ENCODE measurements at places on chromosomes 6 and 20.
A peak's percentile ranks its signal among the peaks of the same experiment; 100 is the strongest.

- DNase-seq = no peak
Observed at GRCh38 chr20:63183422-63184146, 32.3 kb downstream of the YTHDF1 start.

DNA sequence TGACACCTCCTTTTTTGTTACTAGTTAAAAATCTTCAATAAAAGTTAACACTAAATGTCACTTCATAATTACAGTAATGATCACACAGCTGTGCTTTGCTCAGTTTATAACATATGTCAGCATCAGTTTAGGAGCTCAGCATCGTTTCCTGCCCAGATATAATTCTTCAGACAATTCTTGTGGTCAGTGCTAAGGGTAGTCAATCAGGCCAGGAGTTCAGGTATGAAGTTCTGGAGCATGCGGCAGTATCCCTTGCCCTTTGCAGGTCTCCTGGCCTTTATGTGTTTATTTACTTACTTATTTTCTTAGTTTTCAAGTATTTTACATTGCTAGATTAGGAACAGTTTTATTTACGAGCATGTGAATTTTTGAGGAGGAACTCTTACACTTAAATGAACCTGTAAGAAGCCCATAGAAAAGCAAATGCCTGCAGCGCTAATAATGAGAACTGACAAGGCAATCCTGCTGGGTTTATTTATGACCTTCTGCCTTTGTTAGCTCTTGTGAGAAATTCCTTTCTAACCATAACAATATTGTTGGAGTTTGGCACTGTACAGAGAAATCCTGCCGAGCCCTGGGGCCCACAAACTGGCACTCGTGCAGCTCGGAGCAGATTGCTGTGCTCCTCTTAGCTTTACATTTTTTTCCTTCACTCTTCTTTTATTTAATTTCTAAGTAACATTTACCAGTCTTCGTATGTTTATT, 252.8 kb downstream of the TMEM242 start:
- no peak for DNase-seq

- peak; percentile 57 for DNase-seq
Observed at GRCh38 chr6:158232316-158233213, 64.4 kb downstream of the GTF2H5 start.

DNA sequence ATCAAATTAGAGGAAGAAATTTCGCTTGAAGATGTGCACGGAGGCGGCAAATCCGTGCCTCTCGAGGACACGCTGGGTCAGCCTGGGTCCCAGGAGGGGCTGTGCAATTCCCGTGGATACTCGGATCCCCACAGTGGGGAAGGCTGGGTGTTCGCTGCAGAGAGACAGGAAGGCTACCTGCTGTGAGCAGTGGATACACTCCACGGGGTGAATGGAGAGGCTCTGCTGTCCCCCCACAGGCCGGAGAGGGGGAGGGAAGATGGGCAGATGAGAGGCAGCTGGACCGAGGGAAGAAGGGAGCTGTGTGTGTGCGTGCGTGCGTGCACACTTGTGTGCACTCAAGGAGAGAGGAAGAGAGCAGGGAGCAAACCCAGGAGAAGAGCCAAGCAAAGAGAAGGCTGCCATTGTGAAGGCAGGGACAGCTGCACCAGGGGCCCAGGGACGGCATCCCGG, 57.3 kb downstream of the SULF2 start:
- no peak for DNase-seq

- no peak for DNase-seq
Observed at GRCh38 chr6:72286911-72287311, 335.0 kb upstream of the KCNQ5 start.

Measured in T-helper 1 cell (primary cell).